ENCODE measurements at places on chromosomes 5 and 9.

DNA sequence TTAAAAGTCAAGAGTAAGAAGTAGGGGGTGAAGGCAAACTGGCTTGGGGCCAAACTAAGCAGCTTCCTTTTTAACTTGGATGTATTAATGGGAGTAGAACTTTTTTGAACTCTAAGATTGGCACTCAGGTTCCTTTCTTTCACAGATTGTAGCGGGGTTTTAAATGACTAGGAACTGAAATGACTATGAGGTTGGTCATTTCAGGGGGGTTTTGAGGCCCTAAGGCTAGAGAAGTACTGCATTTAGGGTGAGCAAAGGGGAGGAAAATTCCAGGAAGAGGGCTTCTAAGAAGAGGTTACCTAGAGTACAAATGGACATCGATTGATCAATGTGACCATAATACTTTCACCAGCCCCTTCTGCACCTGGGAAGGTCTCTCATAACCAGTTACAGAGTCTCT, 381.8 kb downstream of the MLLT3 start:
- H3K36me3 ChIP-seq: no peaks in the 10 kb centered on the region
- no peak for DNase-seq
- no peaks in the 10 kb centered on the region for H3K27me3 ChIP-seq
- H3K4me1 ChIP-seq: peaks cover 13% of the 10 kb centered on the region
- H3K4me3 ChIP-seq: no peak overlapping the region
- no peak overlapping the region for H3K27ac ChIP-seq

- H3K4me1 ChIP-seq: no peaks in the 10 kb centered on the region
- DNase-seq: no peak
- no peak overlapping the region for H3K4me3 ChIP-seq
- no peaks in the 10 kb centered on the region for H3K36me3 ChIP-seq
- H3K27ac ChIP-seq: no peak overlapping the region
Observed at GRCh38 chr5:111172504-111172903, 51.7 kb upstream of the CAMK4 start.

- H3K4me3 ChIP-seq: peak overlapping the region; percentile 92
- peaks cover 19% of the 10 kb centered on the region for H3K4me1 ChIP-seq
- H3K36me3 ChIP-seq: peaks cover 3% of the 10 kb centered on the region
- DNase-seq: no peak
Observed at GRCh38 chr5:66144834-66145390, 812 bp downstream of the SREK1 start.

GRCh38 chr5:39024005-39024404, 50.2 kb downstream of the RICTOR start:
- DNase-seq: no peak
- H3K4me1 ChIP-seq: no peaks in the 10 kb centered on the region
- H3K27ac ChIP-seq: no peak overlapping the region
- H3K27me3 ChIP-seq: no peaks in the 10 kb centered on the region
- H3K4me3 ChIP-seq: no peak overlapping the region
- peaks cover 24% of the 10 kb centered on the region for H3K36me3 ChIP-seq

DNA sequence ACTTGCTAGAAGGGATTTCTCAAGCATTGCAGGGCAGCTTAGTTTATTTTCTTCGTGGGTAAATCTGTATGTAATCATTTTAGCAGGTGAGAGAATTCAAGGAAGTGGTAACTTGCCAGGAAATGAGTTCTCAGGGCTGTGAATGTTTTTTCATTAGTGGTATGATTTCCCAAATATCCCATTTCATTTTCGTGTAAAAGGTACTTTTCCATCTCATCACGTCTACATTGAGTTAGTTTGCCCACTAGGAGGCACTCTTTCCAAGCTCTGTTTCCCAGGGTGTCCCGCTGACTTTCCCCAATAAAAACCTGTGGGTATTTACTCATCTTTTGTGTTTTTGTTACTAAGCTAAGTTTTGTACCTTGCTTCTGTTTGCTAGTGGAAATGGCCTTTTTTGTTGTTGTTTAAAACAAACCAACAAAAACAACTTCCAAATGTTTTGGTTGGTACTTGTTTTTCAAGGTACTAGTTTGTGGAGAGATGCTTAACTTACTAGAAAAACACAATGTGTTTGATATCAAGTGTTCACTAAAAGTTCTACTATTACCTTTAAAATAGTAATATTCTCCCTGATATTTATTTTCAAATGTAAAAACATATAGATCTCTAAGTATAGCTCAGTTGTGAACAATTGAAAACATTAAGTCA, 373.6 kb downstream of the ADGRV1 start:
- H3K4me1 ChIP-seq: no peaks in the 10 kb centered on the region
- H3K36me3 ChIP-seq: no peaks in the 10 kb centered on the region
- no peak overlapping the region for H3K27ac ChIP-seq
- no peak overlapping the region for H3K4me3 ChIP-seq
- no peak for DNase-seq

DNA sequence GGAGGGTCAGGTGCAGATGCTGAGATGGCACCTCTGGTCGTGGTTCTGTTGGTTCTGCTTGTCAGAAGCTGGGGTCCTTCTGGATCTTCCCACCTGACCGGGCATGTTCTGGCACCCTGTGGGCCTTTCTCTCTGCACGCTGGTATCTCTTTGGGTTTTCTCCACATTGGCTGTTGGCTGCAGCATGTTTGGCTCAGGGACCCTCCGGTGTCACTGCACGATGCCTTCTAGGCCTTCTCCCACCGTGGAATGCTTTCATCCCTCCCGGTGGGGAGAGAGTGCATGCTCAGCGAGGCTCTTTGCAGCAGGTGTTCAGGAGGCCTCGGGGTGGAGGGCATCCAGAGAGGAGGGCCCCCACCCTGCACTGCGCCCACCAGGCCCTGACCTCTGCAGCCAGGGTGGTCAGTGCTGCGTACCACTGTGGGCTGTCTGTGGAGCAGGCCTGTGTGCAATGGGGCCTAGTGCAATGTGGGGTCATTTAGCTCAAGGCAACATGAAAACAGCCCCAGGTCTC, 119.4 kb downstream of the WNK2 start:
- no peak overlapping the region for H3K4me3 ChIP-seq
- no peaks in the 10 kb centered on the region for H3K27me3 ChIP-seq
- H3K27ac ChIP-seq: no peak overlapping the region
- H3K36me3 ChIP-seq: no peaks in the 10 kb centered on the region

DNA sequence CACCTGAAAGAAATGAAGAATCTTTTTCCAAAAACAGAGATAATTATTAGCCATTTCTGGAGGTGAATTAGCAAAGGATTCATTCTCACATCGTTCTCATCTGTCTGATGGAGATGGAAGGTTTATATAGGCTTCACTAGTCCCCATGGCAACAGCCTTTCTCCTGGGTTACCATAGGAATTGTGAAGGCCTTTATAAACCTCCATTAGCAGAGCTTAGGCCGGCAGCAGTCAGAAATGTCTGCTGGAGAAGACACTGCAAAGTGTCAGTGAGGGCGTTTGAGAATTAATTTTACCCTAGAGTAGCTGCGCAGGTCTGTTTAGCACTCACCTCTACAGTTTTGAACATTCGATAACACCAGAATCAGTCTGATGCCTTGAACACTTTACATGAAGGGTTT, 290.4 kb upstream of the NR4A3 start:
- H3K4me3 ChIP-seq: no peak overlapping the region
- H3K27me3 ChIP-seq: no peaks in the 10 kb centered on the region
- H3K27ac ChIP-seq: no peak overlapping the region
- no peaks in the 10 kb centered on the region for H3K4me1 ChIP-seq
- H3K36me3 ChIP-seq: no peaks in the 10 kb centered on the region

DNA sequence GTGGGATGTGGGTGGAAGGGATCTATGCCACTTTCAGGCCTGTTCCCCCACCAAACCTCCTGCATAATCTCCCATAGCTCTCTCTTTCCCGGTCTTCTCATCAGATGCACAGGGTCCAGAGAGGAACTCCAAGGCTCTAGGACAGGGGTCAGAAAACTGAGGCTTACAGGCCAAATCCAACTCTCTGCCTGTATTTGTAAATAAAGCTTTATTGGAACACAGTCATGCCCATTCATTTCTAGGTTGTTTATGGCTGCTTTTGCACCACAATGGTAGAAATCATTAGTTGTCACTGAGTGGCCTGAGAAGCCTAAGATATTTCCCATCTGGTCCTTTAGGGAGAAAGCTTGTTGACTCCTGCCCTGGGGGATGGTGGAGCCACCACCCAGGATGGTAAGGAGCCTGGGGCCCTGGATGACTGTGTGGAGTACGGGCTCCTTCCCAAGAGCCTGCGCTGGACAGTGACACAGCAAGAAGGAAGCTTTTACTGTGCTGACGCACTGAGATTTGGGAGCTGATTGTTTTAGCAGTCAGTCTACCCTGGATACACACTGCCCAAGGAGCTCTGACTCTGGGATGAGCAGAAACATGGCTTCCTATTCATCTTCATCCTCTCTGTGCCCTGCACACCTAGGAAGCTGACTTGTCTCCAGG, 64.0 kb upstream of the RAPGEF1 start:
- no peaks in the 10 kb centered on the region for H3K4me1 ChIP-seq
- H3K36me3 ChIP-seq: no peaks in the 10 kb centered on the region
- no peaks in the 10 kb centered on the region for H3K27me3 ChIP-seq

GRCh38 chr5:127370631-127371030, 80.0 kb downstream of the MEGF10 start:
- H3K27ac ChIP-seq: no peak overlapping the region
- no peaks in the 10 kb centered on the region for H3K4me1 ChIP-seq
- DNase-seq: no peak
- H3K27me3 ChIP-seq: no peaks in the 10 kb centered on the region
- H3K4me3 ChIP-seq: no peak overlapping the region

- no peak overlapping the region for H3K4me3 ChIP-seq
- H3K4me1 ChIP-seq: peaks cover 14% of the 10 kb centered on the region
- H3K27me3 ChIP-seq: no peaks in the 10 kb centered on the region
- no peak for DNase-seq
Observed at GRCh38 chr5:177595991-177596774, 3.7 kb upstream of the B4GALT7 start.

DNA sequence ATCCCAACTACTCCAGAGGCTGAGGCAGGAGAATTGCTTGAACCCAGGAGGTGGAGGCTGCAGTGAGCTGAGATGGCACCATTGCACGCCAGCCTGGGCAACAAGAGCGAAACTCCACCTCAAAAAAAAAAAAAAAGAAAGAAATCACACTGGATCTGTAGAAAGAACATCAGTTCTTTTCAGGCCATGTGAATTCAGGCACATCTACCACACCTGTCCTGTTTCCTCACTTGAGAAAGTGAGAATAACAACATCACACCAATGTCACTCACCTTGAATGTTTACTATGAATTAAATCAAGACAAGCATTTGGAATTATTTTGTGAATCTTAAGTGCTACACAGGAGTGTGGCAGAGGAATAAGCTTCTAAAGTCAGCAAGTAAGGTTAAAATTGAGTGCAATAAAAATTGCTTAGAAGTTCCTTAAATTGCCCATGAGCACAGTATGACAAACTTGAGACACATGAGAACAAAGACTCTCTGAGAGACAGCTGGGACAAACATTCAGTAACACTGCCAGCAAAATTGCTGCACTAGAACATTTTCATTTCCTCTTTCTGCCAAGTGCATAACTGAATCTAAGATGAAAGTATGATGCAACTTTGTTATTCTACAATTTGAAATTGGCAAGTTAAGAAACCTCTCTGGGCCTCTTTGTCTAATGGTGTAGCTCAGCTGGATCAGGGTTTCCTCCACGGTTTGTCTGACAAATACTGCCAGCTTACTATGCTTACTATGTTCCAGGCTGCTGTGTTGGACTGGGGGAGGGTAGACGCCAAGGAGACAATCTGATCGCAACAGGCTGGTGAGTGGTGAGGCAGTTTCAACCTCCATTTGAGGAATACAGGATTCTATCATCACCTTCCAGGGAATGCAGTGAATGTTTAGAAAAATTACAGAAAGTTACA, 1.9 kb upstream of the RIC1 start:
- peak overlapping the region; percentile 96 for H3K4me3 ChIP-seq
- DNase-seq: peak; percentile 14
- H3K27ac ChIP-seq: peak overlapping the region; percentile 87
- H3K36me3 ChIP-seq: no peaks in the 10 kb centered on the region
- no peaks in the 10 kb centered on the region for H3K27me3 ChIP-seq

DNA sequence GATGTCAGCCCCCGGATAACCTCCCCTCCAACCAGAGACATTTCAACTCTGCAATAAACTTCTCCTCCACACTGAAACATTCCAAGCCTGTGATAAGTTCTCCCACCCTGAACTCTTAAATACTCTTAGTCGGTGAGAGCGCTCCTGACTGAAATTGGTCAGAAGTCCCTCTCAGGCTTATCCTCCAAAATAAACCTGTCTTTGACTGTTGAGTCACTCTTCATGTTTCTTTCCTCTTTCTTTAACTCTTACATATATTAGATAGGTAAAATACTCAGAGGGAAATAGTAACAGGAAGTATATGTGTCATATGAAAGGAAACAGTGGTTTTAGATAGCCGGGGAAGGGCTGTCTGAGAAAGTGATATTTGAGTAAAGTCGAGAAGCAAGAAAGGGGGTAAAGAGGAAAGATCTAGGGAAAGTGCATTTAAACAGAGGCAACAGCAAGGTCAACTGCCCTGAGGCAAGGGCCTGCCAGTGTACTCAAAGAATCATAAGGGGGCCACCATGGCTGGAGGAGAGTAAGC, 11.0 kb upstream of the FAM81B start:
- H3K36me3 ChIP-seq: no peaks in the 10 kb centered on the region
- DNase-seq: no peak
- no peak overlapping the region for H3K4me3 ChIP-seq
- H3K4me1 ChIP-seq: no peaks in the 10 kb centered on the region
- H3K27ac ChIP-seq: no peak overlapping the region

- H3K27ac ChIP-seq: no peak overlapping the region
- DNase-seq: no peak
- H3K4me3 ChIP-seq: no peak overlapping the region
Observed at GRCh38 chr9:87803623-87804345, 77.9 kb downstream of the CTSL start.

Measured in effector memory CD4-positive, alpha-beta T cell (primary cell).